Activated CD4-positive, alpha-beta T cell treated with anti-CD3 and anti-CD28 coated beads, Interleukin-2, amount 10 ng/mL, durations not matched to agents 24 days and 14 days (primary cell): ENCODE measurements at places on chromosomes 7 and 10. TPM values are rescaled to one million over a fixed set of nuclear protein-coding genes. Genes with fewer than 3 reads are reported as not detected.

GRCh38 chr10:102153093-102153620 lies 968 bp downstream of the NOLC1 start:
- peak overlapping the region; percentile 99 for H3K27ac ChIP-seq
- peaks cover 2% of the 10 kb centered on the region for H3K27me3 ChIP-seq
- DNase-seq = no peak
- H3K4me3 ChIP-seq = peak overlapping the region; percentile 99
- peaks cover 49% of the 10 kb centered on the region for H3K4me1 ChIP-seq

DNA sequence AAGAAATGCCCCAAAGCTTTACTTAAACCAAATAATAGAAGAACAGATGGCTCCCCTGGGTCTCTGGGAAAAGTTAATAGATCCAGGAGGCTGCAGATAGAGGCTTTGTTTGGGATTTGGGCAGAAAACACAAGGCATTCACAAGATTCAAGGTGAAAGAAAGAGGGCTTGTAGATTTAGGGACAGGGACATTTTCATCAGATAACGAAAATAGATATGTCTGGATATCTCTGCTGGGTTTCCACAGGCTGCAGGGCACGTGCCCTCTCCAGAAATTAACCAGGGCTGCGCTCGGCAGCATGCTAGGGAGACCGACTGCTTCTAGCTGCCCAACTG lies 14.9 kb downstream of the CARD11 start:
- peaks cover 38% of the 10 kb centered on the region for H3K4me1 ChIP-seq
- peaks cover 75% of the 10 kb centered on the region for H3K36me3 ChIP-seq
- peak overlapping the region; percentile 23 for H3K4me3 ChIP-seq
- no peak for DNase-seq

DNA sequence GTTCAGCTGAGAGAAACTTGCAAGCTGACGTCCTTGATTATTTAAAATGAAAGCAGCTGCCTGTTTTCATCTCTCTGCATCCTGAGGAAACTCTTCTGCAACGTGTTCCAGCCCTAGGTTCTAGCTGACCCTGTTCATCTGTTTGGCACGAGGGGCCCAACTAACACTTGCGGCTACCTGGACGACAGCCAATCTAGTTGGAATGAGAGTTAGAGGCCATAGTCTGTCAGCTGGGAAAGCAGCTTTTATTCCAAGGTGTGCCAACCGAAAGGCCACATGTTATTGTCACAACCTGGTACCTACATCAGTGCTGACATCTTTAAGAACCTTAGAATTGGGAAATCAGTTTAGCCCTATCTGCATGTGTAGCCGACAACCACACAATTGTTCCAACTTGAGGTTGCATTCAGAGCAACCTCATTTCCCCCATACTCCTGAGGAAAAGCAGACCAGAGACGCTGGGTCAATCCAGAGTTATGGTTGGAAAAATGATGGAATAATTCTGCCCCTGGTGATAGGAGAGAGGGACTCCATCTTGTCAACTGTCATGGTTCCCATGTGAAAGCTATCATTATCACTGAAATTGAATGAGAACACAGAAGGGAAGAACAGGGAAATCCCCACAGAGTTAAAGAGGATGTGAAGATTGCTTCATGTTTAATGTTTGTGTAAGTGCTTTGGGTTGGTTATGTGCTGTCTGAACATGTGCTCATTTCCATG lies 121.6 kb downstream of the EGFR start:
- no peak overlapping the region for H3K4me3 ChIP-seq
- no peak overlapping the region for H3K27ac ChIP-seq
- no peaks in the 10 kb centered on the region for H3K36me3 ChIP-seq

DNA sequence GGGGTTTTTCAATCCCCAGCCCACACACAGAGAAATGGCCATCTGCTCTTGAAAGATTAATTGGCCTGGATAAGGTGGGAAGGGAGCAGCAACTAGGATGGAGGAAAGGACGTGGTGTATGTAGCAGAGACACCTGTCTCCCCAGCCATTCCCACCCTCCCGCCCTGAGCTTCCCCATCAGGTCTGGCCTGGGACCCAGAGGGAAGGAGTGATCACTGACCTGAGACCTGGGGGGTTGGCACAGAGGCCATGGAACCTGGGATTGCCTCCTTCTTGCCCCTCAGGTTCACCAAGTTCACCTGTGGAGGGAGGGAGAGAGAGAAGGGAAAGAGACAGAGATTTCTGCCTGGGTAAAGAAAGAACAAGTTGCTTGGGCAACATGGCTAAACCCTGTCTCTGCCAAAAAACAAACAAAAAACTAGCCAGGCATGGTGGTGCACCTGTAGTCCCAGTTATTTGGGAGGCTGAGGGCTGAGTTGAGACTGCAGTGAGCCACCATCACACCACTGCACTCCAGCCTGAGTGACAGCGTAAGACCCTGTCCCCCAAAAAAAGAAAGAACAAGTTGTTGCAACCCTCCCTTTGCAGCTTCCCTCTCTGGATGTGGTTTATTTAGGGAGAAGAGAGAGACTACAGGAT lies 11.3 kb upstream of the TRPV6 start:
- DNase-seq = no peak
- no peak overlapping the region for H3K27ac ChIP-seq
- peaks cover 13% of the 10 kb centered on the region for H3K27me3 ChIP-seq

The UBTD1 gene
- total RNA-seq = 1.8 and 2.1 TPM in 2 replicates
